ENCODE measurements at places on chromosomes 3 and 15. TPM values are rescaled to one million over a fixed set of nuclear protein-coding genes. Genes with fewer than 3 reads are reported as not detected.

ANKRD63 gene
- total RNA-seq: under 0.01 TPM

POTEB3 gene
- not detected for total RNA-seq

KNG1 gene
- not detected for total RNA-seq

PPARG gene
- total RNA-seq: 21.9 TPM

ADCY5 gene
- total RNA-seq: 0.56 TPM

NISCH gene
- 36.9 TPM for total RNA-seq

CXCR6 gene
- under 0.01 TPM for total RNA-seq

ALDH1L1 gene
- not detected for total RNA-seq

CEMIP gene
- 51.9 TPM for total RNA-seq

AMT gene
- total RNA-seq: 0.36 TPM

Data from IMR-90 (cell line).